Large intestine (tissue), 12 donors: ENCODE measurements at places on chromosomes 4 and X.
A peak's percentile ranks its signal among the peaks of the same experiment; 100 is the strongest.

DNA sequence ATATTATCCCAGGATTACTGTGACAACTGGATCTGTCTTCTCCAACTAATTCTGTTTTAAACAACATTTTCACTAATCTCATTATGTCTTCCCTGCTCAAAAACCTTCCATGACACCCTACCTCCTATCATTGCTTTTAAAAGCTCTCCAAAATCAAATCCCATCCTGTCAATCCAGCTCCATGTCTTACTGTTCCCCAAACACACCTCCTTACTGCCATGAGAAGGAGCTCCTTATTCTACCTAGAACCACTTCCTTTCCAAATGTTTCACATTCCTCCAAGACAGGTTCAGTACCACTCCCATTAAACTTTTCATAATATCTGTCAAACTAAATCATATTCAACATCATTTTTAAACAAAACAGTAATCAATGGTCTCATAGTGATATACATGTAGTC, 66.9 kb upstream of the WDR17 start:
- DNase-seq: no peak

- peak; percentile 4 for DNase-seq
These were observed 103.3 kb upstream of the ANK2 start for GRCh38 chr4:112946127-112946526.

DNA sequence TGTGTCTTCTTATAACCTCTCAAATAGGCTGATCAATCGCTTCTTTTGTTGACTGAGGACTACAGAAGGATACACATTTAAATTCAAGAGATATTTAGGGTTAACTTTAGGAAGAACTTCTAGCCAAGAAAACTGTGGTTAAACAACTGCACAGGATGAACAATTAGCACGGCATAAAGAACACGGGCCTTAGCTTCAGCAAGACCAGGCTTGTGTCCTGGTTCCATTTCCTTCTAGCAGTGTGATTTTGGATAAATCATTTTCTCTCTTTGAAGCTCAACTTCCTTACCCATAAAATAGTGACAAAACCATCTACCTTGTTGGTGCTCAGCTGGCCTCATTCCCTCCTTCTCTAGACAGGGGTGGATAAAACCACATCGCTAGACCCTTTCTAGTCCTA, 117.6 kb downstream of the TSPAN5 start:
- DNase-seq: no peak

DNA sequence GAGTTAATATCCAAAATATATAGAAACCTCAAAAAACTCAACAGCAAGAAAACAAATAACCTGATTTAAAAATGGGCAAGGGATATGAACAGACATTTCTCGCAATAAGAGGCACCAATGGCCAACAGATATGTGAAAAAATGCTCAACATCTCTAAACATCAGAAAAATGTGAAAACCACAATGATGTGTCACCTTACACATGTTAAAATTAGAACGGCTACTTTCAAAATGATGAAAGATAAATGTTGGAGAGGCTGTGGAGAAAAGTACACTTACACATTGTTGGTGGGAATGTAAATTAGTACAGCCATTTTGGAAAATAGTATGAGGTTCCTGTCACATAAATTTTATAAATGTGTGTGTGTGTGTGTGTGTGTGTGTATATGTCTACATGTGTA, 731.3 kb downstream of the DMD start:
- no peak for DNase-seq

GRCh38 chr4:7172508-7172907, 19.8 kb upstream of the SORCS2 start:
- no peak for DNase-seq

DNA sequence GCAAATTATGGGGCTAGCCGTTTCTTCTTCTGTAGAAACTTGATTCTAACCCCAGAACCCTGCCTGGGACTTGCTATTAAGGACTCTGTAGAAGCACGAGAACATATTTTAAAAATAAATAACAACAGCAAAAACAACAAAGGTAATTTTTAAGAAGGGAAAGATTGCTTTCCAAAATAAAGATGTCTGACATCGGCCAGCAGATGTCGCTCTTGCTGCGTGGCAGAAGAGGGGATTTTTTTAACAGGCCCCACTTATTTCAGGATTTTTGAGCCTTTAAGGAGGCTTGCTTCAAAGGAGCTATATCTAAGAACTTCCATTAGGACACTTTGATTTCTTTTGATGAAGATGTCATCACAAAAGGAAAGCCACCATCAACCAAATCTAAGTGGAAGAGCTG, 62.8 kb upstream of the EGFL6 start:
- DNase-seq: no peak

GRCh38 chr4:173367285-173367684, 3.5 kb upstream of the SAP30 start:
- DNase-seq: no peak

DNA sequence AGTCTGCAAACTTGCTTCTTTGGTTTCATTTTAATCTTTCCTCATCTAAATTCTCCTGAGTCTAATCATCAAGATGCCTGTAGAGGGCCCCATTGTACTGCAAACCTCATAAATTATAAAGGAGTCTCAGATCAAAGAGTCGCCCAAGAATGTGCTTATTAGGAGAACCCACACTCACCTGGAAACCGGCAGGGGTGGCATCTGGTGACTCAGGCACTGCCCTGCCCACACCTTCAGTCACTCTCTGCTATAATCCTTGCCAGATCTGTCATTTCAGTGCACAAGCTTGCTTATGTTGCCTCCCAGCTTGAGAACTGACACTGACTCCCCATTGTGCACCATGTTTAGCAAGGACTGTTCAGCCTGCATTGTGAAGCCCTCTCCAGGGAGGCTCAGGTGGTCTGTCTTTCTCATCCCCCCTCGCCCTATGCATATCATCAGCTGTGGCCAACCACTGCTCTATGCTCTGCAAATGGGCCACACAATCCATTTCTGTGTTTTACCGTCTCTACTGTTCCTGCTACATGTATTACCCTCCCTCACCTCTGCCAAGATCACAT, 12.4 kb downstream of the EPGN start:
- peak; percentile 54 for DNase-seq

DNA sequence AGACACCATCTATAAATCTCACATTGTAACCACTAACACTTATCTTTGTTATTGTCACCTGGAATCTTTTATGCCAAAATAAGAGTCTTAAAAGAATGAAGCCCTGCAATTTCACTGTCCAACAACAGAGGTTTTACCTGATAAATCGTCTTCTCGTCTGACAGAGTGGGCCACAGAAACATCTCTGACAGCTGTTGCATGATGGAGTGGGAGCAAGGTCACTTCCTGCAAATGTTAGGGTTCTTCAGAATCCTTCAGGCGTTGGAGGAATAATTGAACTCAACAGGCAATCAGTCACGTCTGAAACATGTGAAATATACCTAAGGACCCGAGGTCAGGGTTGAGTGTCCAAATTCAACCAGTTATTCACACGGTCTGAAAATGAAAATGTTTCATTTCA, 353.6 kb downstream of the TRIML1 start:
- DNase-seq: no peak

DNA sequence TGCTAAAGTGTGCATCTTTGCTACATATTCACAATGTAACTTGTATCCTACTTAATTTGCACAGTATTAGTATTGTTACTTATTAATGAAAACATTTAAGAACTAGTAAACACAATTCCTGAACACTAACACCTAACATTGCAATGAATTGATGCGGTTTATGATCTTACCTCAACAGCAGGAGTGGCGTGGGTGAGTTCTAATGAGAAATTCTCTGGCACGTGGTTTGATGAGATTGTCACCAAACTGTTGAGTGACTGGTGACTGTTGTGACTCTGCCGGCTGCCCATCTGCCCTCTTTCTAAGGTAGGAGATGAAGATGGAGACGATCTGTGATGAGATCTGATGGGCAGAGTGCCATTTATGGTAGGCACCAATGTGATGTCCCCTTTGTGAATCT, 2.9 kb downstream of the PCDH18 start:
- DNase-seq: no peak

DNA sequence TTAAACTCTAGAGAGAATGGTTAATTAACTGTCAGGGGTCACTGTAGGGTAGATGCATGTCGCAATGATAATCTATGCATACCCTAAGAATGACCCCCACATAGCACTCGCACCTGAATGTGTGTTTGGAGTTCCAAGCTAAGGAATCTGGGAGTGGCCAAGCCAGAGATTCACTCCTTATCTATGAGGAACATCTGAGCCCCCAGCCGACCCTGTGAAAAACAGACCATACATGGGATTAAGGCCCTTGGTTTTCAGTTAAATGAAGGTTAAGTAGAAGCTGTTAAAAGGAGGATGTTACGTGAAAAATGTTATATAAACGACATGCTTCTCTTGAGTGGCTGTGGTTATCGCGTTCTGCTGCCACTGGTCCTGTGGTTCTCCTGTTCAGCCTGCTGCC, 147.2 kb downstream of the RELL1 start:
- no peak for DNase-seq

DNA sequence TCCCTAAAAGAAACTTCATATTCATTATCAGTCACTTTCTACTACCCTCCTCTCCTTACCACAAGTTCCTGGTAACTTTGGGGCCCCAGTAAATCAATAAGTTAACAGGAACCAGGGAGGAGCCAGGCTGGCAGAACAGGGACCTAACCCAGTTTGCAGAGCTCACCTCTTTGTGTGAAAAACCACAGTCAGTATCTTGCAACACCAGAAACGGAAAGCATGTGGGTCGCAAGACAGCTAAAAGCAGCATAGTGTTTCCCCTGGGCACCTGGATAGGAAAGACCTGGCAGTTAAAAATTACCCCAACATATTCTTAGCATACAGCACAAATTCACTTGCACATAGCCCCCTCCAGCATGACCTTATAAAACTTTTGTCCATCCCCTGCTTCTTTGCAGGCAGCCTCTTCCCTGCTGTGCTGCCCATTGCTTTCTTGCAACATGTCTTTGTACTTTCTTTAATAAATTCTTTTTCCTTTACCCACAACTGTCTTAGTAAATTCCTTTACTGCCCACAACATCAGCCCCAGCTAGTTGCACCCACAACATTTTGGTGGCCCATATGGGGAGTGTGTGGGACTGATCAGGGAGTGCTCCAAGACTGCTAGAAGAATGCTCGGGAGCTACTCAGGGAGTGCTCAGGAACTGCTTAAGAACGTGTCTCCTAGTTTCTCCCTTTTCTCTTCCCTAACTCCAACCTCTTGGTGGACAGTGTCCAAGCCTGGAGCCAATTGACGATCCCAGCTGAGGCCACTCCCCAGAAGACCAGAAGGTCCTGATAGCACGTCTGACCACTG, 83.4 kb downstream of the MSN start:
- no peak for DNase-seq

DNA sequence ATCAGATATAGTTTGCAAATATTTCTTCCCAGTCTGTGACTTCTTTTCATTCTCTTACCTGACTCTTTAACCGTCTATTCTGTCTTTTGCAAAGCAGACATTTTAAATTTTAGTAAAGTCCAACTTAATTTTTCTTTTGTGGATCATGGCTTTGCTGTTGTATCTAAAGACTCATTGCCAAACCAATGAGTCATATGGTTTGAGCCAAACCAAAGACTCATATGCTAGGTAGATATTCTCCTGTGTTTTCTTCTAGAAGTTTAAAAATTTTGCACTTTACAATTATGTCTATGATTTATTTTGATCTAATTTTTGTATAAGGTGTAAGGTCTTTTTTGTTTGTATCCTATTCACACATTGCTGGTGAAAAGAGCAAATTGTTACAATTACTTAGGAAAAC, 446.8 kb downstream of the ANKRD50 start:
- DNase-seq: no peak

GRCh38 chr4:109915385-109916026, 2.8 kb downstream of the EGF start:
- peak; percentile 86 for DNase-seq

- no peak for DNase-seq
These were observed 102.8 kb downstream of the ITIH6 start for GRCh38 chrX:54695231-54695630.

DNA sequence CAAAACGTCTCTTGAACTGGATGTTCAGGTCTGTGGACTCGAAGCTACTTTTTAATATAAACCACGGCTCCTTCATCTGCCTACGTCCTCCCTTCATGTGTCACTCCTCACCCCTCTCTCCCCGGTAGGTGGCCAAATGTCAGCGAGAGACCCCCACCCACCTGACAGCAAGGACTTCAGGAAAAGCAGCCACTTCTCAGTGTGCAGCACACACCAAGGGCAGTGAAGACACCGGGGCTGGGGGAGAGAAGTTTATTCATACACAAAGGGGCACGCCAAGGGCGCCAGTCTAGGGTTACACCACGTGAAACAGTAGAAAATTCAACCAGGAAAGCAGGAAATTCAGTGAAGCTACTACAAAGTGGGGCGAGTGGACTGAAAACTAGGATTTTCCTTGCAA, 181.2 kb downstream of the AFAP1 start:
- no peak for DNase-seq

DNA sequence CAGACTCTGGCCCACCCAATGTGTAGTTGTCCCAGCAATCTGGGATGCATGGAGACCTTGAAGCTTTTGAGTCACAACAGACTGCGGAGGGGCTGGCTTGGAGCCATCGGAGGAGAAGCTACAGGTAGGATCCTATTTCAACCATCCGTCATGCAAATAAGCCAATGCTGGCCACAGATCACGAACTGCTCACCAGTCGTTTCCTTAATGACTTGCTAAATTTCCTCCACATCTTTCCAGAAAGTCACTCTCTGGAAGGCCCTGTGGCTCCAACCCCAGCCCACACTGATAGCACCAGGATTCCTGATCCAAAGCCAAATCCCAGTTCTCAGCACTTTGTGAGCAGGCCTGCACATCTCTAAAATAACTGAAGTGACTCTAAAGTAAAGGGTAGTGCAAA, 321.3 kb downstream of the RAB28 start:
- DNase-seq: no peak

GRCh38 chr4:181939199-181939945, 303.8 kb upstream of the TENM3 start:
- DNase-seq: no peak

DNA sequence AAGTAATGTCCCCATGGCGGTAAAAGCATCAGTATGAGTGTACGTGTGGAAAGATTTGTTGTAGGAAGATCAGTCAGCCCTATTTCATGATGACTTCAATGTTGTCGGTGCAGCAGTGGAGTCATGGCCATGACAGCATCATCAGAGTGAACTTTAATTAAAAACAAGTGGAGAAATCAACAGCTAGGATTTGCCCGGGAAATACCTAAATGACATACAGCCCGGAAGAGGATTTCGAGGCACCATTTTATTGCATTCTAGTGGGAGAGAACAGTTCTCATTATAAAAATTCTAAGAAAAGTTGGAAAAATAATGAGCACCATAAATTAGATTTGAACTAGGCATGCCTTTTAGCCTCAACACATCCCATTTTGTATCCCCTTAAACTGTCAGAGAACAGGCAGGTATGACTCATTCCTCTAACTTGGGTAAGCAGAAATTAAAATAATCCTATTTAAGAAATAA, 170.1 kb downstream of the SHROOM3 start:
- no peak for DNase-seq

- DNase-seq: no peak
These were observed 2456.4 kb downstream of the PCDH7 start for GRCh38 chr4:33176566-33176965.

GRCh38 chr4:105637408-105638176, 70.9 kb downstream of the INTS12 start:
- peak; percentile 42 for DNase-seq

DNA sequence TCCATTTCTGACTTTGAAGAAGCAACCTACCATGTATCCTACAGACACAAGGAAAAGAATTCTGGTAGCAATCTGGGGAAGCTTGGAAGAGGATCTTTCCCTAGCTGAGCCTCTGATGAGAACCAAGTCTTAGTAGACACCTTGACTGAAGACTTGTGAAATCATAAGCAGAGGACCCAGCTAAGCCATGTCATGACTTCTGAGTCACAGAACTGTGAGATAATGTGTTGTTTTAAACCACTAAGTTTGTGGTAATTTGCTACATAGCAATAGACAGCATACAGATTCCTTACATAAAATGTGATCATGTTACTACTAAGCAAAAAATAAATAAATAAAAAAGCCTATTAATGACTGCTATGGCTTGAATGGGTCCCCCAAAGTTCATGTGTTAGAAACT, 71.3 kb upstream of the ANKRD50 start:
- no peak for DNase-seq
